ENCODE measurements at places on chromosomes 6 and 20.

DNA sequence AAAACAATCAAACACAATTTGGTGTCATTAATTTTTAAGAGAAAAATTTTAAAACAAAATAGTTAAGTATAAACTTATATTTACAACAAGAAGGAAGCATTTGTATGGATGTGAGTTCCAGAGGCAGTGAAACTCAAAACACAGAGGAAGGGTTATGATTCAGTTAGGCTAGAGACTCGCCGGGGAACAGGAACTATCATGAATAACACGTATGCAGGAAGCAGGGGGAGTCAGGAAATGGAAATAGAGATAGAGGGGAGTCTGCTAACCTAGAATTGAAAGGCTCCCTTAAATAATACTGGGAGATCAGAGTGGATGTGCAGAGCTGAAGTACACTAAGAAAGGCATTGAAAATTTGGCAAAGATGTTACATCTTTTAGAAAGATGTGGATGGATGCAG, 14.2 kb upstream of the HLA-DRB1 start:
- DNase-seq: no peak

DNA sequence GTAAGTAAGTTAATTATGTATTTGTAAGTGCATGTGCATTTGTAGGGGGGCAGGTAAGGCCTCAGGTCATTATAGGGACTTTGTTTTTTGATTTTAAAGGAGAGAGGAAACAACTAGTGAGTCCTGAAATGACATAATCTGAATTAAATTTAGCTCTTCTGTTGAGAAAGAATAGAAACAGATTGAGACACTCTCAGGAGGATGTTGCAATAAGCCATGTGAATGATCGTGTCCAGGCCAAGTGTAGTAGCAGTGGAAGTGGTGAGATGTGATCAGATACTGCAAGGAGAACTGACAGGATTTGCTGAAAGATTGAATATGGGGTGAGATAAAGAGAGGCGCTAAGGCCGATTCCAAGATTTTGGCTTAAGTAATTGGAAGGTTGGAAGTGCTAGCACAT, 2.6 kb upstream of the CENPW start:
- peak; percentile 80 for DNase-seq

GRCh38 chr20:21618759-21619416, 86.6 kb upstream of the PAX1 start:
- no peak for DNase-seq

DNA sequence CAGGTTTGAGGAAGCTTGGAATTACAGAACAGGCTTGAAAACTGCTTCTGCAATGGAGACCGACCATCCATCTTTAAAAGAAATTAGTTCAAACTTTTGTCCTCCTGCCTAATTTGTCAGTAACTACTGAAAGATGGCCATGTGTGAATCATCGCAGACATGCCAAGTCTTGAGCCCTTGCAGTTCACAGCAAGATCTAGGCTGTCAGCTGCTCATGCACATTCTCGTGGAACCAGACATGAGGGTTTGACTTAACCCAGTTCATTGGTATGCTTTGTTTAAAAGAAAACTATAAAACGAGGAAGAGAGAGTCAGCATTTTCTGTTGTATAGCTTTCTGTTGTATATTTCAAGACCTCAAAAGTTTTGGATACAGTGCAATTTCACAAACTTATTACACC, 74.0 kb upstream of the SAMD5 start:
- DNase-seq: no peak

- no peak for DNase-seq
Measured at GRCh38 chr6:137424251-137424650, 69.9 kb downstream of the OLIG3 start.

DNA sequence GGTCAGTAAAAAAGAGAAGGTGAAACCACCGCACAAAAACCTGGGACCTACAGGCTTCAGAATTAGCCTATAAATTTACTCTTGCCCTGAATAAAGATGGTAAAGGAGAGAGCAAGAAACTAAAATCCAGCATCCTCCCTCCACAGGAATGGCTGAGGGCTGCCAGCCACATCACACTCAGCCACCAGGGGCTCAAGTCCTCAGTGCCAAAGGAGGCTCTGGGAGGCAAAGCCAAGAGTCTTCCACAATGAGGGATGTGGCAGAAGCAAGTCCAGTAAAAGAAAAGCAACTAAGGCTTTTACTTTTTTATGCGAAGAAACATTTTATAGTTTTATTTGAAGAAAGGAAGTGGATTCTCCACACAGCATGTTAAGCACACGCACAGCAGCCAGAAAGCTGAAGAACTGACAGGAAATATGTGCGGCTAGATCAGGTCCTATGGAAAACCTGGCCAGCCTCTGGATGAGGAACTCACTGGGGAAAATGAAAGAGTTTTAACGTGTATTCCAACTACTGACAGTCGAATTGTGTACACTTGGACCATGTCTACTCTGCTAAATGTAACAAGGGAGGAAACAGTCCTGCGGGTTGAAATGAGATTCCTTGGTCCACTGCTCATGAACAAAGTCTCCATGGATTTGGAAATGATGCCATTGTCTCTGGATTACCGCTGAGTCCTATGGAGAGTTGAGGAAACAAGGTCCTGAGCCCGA, 219.4 kb upstream of the SSTR4 start:
- DNase-seq: no peak

DNA sequence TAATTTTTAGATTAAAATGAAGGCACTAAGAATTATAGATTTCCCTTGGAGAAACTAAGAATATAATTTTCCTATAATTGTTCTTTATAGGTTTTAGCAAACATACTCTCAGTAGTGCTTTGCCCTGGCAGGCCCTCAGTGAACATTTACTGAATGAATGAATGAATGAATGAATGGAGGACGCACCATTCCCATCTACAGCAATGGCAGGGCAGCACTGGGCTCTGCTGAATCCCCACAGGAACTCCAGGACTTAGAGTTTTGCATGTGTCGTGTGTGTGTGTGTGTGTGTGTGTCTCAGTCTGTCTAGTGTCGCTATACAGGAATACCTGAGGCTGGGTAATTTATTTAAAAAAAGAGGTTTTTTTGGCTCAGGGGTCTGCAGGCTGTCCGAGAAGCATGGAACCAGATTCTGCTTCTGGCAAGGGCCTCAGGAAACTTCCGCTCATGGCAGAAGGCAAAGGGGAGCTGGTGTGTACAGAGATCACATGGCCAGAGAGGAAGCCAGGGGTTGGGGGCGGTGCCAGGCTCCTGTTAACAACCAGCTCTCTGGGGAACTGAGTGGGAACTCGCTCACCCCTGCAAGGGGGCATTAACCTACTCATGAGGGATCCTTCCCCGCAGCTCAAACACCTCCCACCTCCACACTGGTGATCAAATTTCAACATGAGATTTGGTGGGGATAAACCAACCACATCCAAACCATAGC, 20.1 kb downstream of the RNASET2 start:
- no peak for DNase-seq

DNA sequence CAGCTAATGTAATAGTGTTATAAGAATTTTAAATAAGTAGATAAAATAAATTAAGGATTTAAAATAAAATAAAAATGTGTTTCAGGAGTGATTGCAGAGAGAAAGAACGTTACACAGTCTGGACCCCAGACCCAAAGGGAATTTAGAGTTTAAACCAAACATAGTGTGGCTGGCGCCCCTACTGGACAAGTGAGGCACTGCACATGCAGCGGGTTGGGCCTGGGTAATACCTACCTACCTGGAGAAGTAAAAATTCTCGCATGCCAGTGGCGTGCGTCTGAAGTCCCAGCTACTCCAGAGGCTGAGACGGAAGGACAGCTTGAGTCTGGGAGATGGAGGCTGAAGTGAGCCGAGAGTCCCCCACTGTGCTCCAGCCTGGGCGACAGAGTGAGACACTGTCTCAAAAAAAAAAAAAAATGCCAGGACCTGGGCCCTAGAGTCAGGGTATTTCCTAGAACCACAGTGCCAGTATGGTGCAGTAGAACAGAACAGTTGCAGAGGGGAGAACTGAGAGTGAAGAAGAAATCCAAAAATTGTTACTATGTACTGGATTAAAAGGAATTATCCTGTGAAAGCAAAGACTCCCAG, 71.4 kb upstream of the TCF21 start:
- DNase-seq: no peak

GRCh38 chr6:158022749-158023596, 41.3 kb downstream of the SYNJ2 start:
- DNase-seq: no peak

DNA sequence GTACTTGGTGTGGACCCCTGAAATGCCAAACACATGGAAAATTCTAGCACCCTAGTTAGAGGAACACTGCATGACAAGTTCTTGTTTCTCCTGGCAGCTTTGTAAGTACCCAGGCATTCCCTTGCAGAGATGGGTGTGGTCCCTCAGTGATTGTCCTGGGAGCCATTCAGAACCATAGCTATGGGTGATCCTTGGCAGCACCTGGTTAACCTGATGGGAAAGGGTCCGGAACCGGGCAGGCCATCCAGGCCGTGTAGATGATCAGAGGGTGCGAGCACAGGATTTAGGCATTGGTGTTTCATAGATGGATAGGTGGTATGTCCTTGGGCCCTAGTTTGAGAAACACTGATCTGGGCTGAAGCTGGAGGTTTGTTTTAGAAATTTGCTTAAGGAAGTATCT, 95.8 kb downstream of the RPP40 start:
- DNase-seq: no peak

DNA sequence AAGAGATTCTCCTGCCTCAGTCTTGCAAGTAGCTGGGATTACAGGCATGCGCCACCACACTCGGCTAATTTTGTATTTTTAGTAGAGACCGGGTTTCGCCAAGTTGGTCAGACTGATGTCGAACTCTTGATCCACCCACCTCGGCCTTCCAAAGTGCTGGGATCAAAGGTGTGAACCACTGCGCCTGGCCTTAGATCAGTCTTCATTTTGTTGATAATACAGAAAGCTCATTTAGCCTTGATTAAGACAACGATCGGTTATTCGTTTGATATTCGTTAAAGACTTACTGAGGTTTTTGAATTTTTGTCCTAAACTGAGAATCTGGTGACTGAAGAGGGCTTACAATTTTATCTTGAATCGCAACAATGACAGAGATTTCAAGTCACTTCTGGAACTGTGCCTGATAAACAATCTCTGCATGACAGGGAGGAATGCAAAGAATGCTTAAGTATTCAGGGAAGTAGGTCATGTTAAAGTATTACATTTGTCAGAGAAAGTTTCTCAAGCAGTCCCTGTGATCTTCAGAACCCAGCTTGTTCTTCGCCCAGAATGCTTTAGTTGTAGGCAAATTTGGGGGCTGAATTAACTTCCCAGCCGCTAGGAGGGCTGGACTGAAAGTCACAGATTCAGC, 14.8 kb downstream of the AKAP12 start:
- DNase-seq: peak; percentile 55

GRCh38 chr20:60749804-60750602, 502.1 kb upstream of the CDH4 start:
- peak; percentile 19 for DNase-seq

- DNase-seq: no peak
Measured at GRCh38 chr20:58088105-58088504, 140.3 kb downstream of the ANKRD60 start.

DNA sequence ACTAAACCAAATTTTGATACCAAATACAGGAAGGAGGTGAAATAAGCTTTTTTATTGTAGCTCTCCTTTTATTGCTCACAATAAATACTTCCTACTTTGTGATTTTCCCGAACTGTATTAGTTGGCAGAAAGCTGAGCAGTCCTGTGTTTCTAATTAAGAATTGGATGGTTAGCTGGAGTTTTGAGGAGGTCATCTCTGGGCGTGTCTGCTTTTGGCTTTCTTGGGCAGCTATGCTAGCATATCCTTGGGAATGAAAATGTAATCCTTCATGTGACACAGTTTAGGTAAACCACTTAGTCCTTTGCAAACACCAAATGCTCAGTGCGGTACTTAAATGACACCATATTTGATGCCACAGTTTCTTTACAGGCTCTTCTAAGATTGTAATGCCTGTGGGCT, 67.5 kb downstream of the MTHFD1L start:
- DNase-seq: peak; percentile 82

All from GM03348 (cell line).